ENCODE measurements at places on chromosomes 7 and 10.

DNA sequence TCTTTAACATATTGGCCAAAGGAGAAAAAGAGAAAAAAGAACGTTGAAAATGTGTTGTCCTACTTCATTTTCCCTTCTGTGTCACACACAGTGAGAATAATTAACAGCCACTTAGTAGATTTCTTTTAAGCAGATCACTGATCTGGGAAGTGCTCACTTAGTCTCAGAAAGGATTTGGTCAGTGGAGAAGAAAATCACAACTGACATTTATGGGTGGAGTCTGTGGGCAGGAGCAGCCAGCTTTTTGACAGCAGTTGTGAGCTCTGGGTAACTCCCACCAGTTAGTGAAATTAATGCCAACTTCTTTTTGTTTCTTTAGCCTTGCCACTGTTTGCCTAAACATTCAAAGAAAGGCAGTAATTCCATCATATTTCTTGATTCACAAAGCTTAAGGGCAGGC, 49.7 kb downstream of the CDK14 start:
- DNase-seq: no peak

DNA sequence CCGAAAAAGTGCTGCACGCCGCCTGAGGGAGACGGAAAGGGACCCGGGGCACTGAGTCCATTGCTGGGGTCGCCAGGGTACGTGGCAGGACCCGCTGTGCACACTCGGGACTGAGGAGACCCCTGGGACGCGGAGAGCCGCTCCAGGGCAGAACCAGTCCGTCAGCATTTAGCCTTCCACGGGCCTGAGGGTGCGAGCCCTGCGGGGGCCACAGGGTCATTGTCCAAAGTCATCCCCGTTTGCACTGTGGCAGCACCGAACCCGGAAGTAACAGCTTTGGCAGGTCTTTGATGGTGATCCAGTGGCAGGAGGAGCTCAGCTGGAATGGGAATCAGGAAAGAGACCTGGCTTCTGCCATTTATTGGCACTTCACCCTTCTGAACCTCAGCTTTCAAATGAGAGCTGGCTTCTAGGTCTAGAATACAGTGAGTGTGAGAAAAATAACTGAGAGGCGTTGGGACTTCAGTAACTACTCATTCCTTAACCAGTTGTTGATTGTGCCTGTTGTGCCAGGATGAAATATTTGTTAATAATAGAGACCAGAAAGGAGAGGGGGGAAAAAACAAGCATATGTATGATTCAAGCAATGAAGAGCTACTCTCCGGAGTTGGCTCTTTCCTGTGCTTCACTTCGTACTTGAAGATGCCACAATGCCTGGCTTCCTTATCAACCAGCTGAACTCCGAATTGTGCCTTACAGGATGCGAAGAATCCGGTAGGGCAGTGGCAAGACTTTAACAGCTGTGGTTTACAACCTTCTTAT, 811 bp upstream of the ARHGAP12 start:
- DNase-seq: peak; percentile 38

DNA sequence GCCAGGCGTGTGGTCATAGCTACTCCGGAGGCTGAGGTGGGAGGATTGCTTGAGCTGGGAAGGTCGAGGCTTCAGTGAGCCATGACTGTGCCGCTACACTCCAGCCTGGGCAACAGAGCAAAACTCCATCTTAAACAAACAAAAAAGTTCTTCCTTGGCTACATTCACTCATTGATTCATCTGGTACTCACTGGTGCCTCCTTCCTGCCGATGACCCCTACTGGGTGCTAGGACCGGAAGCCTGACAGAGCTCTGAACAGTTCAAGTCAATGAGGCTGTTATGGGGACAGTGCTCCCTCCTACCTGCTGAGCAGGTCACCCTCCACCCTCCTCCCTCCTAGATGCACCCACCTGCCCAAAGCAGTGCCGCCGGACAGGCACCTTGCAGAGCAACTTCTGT, 4.9 kb downstream of the PCOLCE start:
- DNase-seq: no peak

GRCh38 chr10:84826704-84827103, 498.3 kb downstream of the CCSER2 start:
- no peak for DNase-seq

- no peak for DNase-seq
Measured at GRCh38 chr7:105448181-105448580, 59.5 kb upstream of the SRPK2 start.

GRCh38 chr7:47720141-47720906, 138.4 kb upstream of the TNS3 start:
- DNase-seq: no peak

DNA sequence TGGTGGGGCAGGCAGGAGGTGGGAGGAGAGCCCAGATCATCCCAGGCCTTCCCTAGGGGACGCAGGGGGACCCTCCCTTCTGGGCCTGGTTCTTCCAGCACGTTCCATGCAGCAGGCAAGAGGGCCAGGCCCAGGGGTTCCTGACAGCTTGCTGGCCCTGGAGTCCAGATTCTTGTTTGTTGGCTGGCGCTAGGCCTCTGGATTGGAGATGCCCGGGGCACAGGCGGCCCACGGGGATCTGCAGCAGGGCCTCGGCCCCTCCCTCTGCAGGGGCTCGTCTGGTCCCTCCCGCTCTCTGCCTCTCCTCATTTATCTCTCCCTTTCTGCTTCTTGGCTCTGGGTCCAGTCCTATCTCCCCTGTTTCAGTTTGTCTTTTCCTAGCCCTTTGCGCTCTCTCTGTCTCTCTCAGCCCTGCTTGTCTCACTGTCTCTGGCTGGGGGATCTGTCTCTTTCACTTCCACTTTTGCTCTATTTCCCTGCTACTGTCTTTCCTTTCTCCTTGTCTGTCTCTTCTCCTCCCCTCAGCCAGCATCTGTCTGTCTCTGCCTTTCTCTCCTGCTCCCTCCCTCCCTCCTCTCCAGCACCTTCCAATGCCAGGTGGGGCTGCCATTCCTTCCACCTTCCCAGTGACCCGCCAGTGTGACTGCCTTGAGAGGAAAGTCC, 1.1 kb upstream of the AQP1 start:
- no peak for DNase-seq

DNA sequence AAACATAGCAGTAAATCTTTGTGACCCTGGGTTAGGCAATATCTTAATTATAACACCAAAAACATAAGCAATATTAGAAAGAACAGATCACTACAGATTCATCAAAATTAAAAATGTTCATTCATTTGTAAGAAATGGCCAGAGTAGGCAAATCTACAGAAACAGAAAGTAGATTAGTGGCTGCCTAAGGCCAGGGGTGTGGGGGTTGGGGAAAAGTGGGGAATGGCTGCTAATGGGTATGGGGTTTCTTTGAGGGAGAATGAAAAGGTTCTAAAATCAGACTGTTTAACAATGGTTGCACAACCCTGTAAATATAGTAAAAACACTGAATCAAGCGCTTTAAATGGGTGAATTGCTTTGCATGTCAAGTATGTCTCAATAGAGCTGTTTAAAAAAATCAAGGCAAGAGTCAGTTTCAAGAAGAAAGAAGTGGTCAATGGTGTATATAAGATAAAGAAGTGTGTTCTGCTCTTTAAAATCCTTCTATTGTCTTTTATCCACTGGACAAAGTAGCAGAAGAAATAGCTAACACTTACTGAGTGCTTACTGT, 42.6 kb downstream of the CDK6 start:
- no peak for DNase-seq

GRCh38 chr10:27052656-27053055, 47.6 kb downstream of the ANKRD26 start:
- DNase-seq: no peak

- DNase-seq: no peak
Measured at GRCh38 chr7:84744385-84744784, 442.5 kb downstream of the SEMA3D start.

- no peak for DNase-seq
Measured at GRCh38 chr7:14332155-14332554, 342.7 kb upstream of the ETV1 start.

DNA sequence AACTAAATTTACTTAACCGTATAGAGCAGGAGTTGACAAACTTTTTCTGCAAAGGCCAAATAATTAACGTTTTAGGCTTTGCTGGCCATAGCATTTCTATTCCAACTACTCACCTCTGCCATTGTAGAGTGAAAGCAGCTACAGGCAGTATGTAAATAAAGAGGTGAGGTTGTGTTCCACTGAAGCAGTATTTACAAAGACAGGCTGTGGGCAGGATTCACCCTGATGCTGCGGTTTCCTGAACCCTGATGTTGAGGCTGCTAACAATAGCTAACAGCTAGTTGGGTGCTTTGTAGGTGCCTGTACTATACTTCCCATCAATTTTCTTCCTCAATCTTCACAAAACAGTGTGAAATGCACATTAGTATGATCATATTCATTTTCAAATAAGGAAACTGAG, 47.0 kb upstream of the LAMB1 start:
- DNase-seq: no peak

GRCh38 chr10:118256825-118257570, 85.1 kb downstream of the FAM204A start:
- DNase-seq: no peak

DNA sequence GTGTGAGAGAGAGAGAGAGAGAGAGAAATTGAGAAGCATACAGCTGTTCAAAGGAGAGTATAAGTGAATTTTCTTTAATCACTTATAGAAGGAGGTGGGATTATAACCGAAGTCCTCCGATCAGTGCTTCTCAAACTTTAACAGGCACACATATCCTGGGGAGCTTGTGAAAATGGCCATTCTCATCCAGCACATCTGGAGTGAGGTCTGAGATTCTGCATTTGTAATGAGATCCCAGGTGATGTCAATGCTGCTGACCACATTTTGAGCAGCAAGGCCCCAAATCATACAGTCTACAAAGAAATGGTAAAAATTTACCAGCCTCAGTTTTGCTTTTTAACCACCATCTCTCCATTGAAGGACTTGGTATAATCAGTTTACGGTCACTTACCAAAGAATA, 219.0 kb downstream of the PTEN start:
- no peak for DNase-seq

GRCh38 chr10:130423455-130424305, 287.5 kb downstream of the GLRX3 start:
- DNase-seq: no peak

DNA sequence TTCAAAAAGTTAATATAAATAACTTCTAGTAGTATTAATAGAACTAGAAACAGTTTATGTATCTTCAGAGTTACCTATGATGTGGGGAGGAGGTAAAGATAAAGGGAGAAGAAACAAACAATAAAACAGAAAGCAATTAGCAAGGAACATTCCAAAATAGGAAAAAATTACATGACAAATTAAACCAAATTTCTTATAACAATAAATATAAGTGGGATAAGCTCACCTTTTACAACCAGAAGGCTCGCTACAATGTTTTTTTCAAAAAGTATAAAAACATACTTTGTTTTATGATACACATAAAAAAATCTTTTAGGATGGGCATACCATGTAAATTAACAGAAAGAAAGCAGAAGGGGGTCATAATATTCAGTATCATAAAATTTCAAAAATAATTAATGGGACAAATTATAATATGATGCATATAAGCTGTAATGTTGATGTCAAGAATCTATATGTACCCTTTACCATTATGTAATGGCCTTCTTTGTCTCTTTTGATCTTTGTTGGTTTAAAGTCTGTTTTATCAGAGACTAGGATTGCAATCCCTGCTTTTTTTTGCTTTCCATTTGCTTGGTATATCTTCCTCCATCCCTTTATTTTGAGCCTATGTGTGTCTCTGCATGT, 31.8 kb downstream of the GLCCI1 start:
- no peak for DNase-seq

- no peak for DNase-seq
Measured at GRCh38 chr10:69863580-69863979, 61.9 kb downstream of the COL13A1 start.
